ENCODE measurements at places on chromosomes 2 and 18.

DNA sequence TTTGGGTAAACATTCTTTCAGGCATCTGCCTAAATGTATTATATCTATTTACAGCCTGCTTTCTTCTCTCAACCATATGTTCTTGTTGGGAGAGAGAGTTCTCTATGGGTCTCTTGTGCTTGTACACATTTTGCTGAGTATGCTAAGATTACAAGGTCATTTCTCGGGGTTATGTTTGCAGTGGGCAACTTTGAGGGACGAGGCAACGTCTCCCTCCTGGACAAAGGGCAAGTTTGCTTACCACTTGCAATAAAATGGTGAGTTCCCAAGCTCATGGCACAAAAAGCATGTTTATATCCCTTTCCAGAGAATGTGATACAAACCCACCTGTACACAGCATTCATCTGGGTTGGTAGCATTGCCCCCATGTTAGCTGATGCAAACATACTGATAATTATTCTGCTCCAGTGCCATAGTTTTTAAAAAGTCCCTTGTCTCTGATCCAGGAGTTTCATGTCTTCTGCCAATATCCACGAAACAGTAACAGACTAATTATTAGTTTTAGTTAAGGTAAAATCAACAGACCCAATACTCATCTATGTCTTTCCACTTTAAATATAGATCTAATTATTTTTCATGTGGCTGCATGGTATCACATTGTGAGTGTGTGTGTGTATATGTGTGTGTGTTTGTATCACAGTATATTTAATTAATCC is 84.2 kb upstream of the MAPK4 start:
- no peak for DNase-seq

DNA sequence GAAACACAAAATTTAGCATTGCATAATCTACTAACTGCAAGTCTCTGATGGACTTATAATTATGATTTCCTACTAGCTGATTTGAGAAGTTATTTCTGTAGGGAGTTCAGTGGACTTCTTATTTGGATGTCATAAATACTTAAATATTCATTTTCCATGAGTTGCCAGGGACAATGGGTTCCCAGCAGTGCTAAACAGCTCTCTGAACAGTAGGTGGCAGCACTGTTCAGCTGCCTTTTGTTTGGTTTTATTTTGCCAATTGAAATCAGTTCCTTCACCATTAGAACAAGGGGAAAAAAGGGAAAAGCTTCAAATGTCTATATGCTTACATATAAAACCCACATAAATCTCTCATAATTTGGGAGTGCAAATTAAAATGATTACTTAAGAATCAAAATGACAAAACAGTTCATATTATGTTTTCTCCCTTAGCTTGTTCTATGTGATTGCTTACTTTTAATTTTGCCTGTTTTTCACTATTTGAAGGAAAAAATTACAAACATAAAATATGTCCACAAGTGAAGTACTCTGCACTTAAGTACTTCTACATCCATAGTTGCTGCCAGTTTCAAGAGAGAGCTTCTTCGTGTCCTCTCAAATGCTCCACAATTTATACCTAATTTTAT is 898.9 kb downstream of the CPS1 start:
- no peak for DNase-seq

DNA sequence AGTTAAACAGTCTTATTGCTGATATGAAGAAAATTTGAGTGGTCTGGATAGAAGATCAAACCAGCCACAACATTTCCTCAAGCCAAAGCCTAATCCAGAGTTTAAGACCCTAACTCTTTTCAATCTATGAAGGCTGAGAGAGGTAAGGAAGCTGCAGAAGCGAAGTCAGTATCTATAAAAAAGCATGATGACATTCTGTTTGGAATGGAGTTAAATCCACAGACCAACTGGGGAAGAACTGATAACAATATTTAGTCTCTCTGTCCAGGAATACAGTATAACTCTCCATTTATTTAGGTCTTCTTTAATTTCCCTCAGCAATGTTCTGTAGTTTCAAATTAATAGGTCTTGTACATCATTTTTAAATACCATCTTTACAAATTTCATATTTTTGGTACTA is 16.0 kb downstream of the PIGN start:
- no peak for DNase-seq

GRCh38 chr2:24621779-24622538 is 130.9 kb downstream of the NCOA1 start:
- no peak for DNase-seq

DNA sequence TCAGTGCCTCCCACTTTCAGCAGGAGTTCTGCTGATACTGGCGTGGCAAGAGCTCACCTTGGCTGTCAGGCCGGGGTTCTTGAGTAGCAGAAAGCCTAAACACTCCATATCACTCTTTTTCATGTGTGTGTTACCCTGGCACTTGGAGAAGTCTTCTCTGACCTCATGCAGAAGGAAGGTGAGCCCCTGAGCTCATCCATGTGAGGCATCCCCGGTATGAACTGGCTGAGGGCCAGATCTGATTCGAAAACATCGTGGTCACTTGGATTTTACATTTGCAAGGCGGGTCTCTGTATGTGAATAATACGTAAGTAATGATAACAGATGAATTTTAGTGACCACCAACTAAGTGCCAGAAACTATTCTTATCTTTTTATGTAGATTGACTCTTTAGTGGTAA is 93.6 kb downstream of the RAPGEF4 start:
- no peak for DNase-seq

DNA sequence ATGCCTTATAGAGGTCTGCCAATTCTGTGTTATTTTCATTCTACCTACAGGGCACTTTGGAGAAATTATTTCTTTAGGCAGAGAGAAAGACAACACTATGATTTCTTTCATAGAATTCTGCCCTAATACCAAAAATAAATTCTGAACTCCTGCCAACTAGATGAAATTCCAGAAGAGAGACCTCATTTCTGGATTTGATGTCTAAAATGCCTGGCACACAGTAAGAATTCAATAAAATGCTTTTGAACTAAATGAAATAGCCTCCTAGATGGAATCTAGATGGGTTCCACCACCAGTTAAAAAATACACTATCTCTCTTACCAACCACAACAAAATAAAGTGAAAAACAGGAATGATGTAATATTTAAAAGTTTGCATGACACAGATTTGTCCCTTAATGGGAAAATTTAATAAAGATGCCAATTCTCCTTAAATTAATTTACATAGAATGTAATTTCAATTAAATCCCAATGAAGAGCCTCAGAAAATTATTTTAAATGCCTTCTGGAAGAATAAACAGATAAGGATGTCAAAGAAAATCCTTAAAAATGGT is 75.0 kb downstream of the OSBPL1A start:
- no peak for DNase-seq

- DNase-seq, result no peak
These were observed 12.3 kb upstream of the SNTG2 start for GRCh38 chr2:938181-939005.

DNA sequence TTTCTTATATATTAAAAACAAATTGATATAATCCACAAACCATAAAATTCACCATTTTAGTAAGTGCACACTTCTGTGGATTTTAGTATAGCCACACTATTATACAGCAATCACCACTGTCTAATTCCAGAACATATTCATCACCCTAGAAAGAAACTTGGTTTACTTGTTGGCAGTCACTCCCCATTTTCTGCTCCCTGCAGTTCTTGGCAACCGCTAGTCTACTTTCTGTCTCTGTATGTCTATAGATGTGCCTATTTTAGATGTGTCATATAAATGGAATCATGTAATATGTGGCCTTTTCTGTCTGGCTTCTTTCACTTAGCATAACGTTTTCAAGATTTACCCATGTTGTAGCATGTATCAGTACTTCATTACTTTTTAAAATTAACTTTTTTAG is 5.7 kb downstream of the CKAP2L start:
- no peak for DNase-seq

GRCh38 chr18:5449858-5450509 is 93.8 kb downstream of the EPB41L3 start:
- no peak for DNase-seq

GRCh38 chr2:109342256-109342850 is 213.3 kb downstream of the SH3RF3 start:
- no peak for DNase-seq

DNA sequence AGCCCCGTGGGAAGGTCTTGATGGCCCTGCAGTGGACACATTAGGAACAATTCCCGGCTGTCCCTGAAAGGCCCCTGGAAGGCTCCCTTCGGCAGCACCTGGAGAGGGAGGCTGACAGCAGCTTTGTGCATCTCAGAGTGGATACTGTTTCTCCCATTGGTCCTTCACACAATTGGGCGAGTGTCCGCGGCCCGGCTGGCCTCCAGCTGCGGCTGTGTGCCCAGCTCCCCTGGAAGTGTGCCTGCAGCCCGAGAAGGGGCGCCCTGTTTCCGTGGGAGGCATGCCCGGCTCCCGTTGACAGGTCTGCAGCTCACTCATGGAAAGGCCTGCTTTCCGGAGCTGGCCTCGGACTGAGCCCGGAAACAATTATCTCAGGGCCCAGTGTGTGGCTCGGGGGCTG is 103.7 kb downstream of the LPIN1 start:
- DNase-seq, result no peak

GRCh38 chr2:110927526-110927925 is 193.2 kb upstream of the BCL2L11 start:
- no peak for DNase-seq

- DNase-seq, result no peak
These were observed 19.3 kb downstream of the ACOXL start for GRCh38 chr2:110751642-110752041.

GRCh38 chr18:54033052-54033451 is 191.4 kb downstream of the MBD2 start:
- no peak for DNase-seq

DNA sequence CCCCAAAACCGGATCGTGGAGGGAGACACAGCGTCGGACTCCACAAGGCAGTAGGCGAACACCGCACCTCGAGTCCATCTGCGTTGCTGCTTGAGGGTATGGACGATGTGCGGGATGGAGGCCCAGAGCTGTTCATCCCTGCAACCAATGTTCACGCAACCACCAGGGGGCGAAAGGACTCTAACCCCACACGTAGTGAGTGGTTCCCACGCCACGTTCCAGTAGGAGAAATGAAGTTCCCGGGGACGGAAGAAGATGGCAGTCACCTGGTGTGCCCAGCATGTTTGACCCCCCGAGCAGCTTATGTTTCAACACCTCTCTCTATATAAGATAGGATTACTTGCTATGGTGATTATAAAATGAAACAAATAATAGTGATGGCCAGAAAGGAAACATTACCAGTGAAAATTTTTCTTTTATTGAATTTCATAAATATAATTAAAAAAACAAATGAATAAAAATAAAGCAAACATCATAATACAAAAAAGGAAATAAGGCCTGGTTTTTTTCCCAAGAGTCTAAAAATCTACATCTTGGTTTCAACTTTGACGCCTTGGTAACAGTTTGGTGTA is 184.3 kb downstream of the SH3BP4 start:
- no peak for DNase-seq

- no peak for DNase-seq
These were observed 16.6 kb downstream of the LDAH start for GRCh38 chr2:20806286-20806685.

- no peak for DNase-seq
These were observed 43.5 kb downstream of the CWC22 start for GRCh38 chr2:179963626-179964025.

- DNase-seq, result no peak
These were observed 1.0 kb downstream of the LIMS1 start for GRCh38 chr2:108535357-108535631.

DNA sequence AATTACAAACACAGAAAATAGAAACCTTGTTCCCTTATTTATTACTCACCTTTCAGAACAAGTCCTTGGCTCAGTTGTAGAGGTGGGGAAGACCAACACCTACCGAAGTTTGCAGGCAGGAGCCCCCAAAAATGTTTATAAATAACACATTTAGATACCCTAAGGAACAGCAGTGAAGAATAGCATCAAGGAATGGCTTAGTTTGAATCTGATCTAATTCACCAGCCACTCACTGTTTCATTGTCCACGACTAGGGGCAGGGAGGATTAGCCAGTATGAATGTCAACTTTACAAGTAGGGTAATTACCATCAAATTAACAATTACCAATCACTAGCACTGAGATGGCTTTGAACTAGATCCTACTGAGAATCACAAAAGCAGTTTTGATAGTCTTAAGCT is 65.4 kb downstream of the PRPF40A start:
- DNase-seq, result no peak

GRCh38 chr2:239531456-239532241 is 130.8 kb upstream of the HDAC4 start:
- DNase-seq, result no peak

GRCh38 chr2:143345887-143346787 is 216.9 kb downstream of the ARHGAP15 start:
- no peak for DNase-seq

GRCh38 chr2:164560902-164561301 is 60.4 kb downstream of the GRB14 start:
- DNase-seq, result no peak

- DNase-seq, result no peak
These were observed 298.5 kb downstream of the ZNF521 start for GRCh38 chr18:25053466-25053865.

DNA sequence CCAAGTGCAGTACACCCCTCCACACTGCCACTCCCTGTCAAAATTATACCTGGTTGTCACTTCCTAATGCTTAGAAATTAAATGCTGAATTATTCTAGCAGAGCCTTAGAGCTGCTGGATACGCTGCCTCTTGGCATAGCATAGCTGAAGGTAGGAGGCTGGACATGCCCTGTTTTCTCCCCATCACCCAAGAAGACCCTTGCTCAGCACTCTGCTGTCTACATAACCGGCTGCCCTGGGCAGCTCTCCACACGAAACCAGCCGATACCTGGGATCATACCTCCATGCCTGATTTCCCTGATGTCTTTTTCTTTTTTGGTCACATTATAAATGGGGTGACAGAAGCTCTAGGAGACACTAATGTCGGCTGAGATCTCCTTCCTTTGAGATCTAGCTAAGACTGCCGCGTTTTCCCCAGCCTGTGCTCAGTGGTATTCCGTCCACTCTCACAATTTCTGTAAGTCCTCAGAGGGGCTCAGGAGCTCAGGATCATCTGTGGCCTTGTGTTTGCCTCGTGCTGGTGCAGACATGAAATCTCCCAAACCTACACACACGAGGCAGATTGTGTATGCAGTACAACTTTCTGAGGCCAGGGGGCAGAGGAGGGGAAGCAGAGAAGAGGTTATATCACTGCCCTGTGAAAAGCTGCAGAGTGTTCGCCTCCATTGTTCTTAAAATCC is 13.5 kb upstream of the ZAP70 start:
- no peak for DNase-seq

GRCh38 chr2:37566517-37566981 is 104.9 kb downstream of the CDC42EP3 start:
- DNase-seq, result no peak

DNA sequence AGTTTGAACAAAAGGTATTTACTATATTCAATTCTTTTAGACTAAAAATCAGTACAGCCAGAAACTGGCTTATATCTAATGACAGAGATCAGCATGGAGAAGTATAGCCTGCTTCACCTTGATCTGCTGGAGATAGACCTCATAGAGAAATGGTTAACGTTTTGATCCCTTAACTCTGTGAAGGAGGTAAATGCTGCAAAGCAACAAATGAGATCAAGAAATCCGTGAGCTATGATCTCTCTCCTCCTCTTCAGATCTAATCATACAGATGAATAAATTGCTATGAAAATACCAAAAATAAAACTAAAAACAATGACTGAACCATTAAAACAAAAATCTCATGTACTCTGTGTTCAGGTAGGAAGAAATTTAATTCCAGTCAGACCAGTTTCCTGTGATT is 42.8 kb downstream of the KLHL14 start:
- no peak for DNase-seq

Data from stimulated activated CD4-positive, alpha-beta T cell treated with anti-CD3 and anti-CD28 coated beads, Interleukin-1b, Interleukin-23, amount 100 ng/mL, for 1 hour (primary cell).